ENCODE measurements at places on chromosomes 5 and 9.

GRCh38 chr5:167863883-167864282 lies 427.6 kb upstream of the WWC1 start:
- no peak for DNase-seq

DNA sequence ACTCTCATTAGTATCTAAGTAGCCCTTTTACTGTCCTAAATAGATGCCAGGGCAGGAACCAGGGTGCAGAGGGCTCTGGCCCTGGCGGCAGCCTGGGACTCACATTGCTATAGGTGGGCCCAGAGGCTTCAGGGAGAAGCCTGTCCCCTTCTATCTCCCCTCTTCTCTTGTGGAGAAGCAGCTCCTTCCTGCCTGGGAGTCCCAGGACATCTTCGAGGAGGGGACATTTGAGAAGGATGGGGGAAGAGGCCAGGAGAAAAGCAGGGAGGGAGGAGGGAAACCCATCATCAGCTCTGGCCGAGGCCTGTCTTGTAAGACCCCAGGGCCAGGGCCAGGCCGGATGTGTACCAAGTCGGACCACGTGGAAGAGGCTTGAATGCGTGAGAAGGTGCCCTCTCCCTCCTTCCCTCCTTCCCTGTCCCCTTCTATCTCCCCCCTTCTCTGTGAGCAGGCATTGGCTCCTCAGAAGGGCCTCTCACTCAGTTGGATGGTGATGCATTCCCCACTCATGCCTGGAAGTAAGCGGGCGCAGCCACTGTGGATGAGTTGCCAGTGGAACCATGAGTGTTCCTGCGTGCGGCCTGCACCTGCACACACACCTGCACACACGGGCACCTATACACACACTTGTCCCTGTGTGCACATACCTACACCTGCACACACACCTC lies 20.7 kb upstream of the LPCAT1 start:
- no peak for DNase-seq

DNA sequence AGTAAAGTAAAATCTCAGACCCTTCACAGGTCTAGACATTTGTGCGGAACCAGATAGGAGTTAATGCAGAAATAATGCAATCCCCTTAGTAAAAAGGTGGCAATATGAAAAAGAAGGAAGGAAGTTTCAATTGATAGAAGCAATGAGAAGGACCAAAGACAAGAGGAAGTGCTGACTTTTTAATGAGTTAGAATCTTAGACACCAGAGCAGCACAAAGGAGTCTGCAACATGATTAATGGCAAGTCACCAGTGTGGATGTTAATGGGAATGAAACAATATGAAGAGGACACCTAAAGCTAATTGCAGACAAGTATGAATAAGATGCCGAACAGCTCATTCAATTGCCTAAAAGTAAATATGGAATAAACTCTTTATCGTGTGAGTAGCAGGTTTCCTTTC lies 50.9 kb downstream of the MEGF9 start:
- peak; percentile 42 for DNase-seq

DNA sequence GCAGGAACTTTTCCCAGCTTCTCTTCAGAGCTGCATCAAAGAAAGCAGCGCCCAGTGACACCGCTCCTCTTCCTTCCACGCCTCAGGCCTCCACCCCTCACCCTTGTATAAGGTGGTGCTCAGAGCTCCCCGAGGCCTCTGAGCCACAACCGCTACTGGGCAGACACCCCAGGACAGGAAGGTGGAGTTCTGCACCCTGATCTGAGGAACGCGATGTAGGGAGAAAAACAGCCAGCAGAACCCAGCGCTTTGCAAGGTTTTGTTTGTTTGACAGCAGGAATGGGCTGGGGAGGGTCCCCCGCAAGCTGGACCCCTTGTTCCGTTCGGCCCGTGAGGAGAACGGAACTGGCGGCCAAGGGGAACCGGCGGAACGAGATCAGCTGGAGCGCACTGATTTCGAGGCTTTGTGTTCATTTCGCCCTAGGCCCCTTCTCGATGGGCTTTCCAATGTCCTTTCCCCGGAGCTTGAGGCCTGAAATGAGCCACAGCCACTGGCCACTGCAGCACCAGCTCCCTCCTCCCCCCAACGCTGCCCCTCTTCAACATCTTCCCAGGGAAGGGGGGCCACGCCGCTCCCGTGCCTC lies 4.1 kb downstream of the EDF1 start:
- no peak for DNase-seq

- no peak for DNase-seq
Observed at GRCh38 chr5:88583471-88583870, 299.5 kb downstream of the MEF2C start.

- DNase-seq: no peak
Observed at GRCh38 chr5:44385291-44385900, 3.8 kb downstream of the FGF10 start.

DNA sequence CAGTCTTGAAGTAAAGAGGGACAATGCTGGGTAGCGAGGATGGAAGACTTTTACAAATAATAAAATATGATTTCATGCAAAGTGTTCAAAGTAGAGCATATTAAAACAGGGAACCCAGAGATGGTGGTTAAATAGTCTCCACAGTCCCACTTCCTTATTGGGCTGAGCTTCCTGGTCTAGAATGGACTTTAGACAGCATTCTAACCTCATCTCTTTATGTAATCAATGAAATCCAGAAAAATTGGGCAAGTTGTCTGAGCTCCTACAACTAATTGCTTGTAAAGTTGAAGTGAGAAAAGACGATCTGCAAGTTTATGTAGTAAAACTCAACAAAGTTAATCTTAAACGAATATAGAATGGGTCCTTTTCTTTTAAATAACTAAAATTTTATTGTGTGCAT lies 328.9 kb downstream of the PJA2 start:
- DNase-seq: no peak

GRCh38 chr5:163534492-163535094 lies 29.2 kb downstream of the MAT2B start:
- no peak for DNase-seq

GRCh38 chr9:113886933-113887332 lies 10.8 kb downstream of the ZNF618 start:
- no peak for DNase-seq

GRCh38 chr9:129253803-129254381 lies 75.8 kb upstream of the IER5L start:
- no peak for DNase-seq

DNA sequence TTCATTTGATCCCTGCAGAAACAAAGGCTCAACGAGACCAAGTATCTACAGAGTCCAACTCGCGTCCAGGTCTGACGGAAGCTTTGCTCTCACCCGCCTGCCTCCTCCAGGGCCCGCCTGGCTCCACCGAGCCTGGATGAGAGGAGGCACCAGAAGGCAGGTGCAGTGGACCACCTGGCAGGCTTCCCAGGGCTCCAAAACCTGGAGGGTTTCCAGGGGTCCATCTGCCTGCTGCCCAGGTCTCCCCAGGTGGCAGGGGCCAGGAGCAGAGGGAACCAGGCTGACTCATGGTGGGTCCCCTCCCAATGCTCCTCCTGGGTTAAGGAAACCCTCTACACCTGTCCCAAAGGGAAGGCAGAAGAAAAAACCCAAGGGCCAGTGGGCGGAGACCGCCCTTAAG lies 59.5 kb downstream of the VAV2 start:
- DNase-seq: no peak

DNA sequence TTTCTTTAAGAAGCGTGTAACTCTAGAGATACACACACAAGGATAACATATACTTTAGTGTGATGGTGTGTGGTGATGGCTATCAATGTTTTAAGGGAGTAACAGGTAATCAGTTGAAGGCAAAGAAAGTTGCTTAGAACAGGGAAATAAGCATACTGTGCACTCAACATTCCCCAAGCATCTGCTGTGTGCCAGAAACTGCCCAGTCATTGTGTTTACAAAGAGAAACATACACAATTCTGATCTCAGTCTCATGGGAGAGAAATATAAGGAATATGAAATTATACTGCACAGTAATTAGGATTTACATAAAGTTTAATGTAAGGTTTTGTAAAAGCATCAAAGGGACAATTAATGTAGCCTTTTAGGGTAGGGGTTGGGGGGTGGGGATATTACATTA lies 224.1 kb upstream of the TYRP1 start:
- DNase-seq: no peak

- no peak for DNase-seq
Observed at GRCh38 chr5:53607886-53608285, 47.4 kb downstream of the NDUFS4 start.

- no peak for DNase-seq
Observed at GRCh38 chr9:123389070-123389469, 33.1 kb downstream of the CRB2 start.

- no peak for DNase-seq
Observed at GRCh38 chr5:32089146-32090000, 84.7 kb downstream of the GOLPH3 start.

- DNase-seq: no peak
Observed at GRCh38 chr5:10525124-10525495, 38.8 kb upstream of the ANKRD33B start.

- no peak for DNase-seq
Observed at GRCh38 chr5:35415309-35415708, 185.0 kb upstream of the PRLR start.

GRCh38 chr5:140153905-140154304 lies 21.1 kb upstream of the CYSTM1 start:
- no peak for DNase-seq

GRCh38 chr9:36598273-36598672 lies 25.6 kb downstream of the MELK start:
- DNase-seq: no peak

DNA sequence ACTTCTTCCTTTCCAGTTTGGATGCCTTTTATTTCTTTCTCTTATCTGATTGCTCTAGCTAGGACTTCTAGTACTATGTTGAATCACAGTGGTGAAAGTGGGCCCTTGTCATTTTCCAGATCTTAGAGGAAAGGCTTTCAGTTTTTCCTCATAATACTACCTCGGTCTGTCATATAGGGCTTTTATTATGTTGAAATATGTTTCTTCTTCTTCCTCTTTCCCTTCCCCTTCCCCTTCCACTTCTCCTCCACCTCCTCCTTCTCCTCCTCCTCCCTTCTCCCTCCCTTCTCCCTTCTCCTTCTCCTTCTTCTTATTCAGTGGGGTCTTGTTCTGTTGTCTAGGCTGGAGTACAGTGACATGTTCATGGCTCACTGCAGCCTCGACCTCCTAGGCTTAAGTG lies 9.2 kb upstream of the TERT start:
- DNase-seq: no peak

GRCh38 chr9:37650873-37651768 lies at the start of gene FRMPD1:
FRMPD1 (plus strand) TSS chr9:37650954; CDS start chr9:37692642, 41,688 bp downstream.
- peak; percentile 17 for DNase-seq

GRCh38 chr5:53820802-53821171 lies 260.3 kb downstream of the NDUFS4 start:
- DNase-seq: no peak

DNA sequence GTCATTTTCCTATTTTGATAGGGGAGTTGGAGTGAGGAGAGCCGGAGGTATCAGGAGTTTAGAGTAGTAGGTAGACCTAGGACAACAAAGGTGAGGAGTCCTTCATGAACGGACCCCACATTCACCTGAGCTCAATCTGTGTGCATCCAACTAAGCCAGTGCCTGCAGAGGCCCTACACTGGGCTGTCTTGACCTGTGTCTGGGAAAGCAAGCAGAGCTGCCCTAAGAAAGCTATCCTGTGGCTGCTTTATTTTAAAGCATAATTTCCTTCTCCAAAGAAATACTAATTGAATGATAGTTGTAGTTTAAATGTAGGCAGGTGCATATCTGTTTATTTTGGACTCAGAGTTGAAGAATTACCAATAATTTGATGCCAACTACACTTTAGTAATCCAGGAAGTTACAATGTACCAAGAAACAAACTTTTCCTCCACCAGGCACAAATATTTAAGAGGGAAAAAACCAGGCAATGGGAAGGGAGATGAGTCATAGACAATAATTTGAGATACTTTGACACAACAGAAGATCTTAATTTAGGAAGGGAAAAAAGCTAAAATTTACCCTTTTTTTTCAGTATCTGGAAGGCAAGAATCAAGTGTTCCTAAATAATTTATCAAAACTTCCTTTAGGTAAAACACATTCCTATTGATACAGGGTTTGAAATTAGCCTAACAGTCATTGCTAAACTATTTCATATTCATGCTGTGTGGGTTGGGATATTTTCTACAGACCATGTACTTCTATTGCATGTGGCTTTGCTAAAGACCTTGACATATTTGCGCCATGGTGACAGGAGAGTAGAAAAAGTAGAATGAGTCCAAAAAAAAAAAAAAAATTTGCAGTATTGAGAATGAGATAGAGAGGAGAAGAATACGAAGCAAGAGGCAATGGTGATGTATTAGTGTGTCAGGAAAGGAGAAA lies 376.6 kb upstream of the TUSC1 start:
- no peak for DNase-seq

GRCh38 chr5:24264547-24264946 lies 380.2 kb downstream of the CDH10 start:
- no peak for DNase-seq

DNA sequence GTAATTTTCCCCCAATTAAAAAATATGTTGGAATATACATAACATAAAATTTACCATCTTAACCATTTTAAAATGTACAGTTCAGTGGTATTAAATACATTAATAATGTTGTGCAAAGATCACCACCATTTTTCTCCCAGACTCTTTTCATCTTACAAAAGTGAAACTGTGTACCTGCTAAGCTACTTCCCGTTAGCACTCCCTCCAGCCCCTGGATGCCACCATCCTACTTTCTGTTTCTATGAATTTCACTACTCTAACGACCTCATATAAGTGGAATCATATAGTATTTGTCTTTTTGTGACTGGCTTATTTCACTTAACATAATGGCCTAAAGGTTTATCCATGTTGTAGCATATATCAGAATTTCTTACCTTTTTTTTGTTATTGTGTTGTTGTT lies 112.9 kb downstream of the HSPA4 start:
- no peak for DNase-seq

DNA sequence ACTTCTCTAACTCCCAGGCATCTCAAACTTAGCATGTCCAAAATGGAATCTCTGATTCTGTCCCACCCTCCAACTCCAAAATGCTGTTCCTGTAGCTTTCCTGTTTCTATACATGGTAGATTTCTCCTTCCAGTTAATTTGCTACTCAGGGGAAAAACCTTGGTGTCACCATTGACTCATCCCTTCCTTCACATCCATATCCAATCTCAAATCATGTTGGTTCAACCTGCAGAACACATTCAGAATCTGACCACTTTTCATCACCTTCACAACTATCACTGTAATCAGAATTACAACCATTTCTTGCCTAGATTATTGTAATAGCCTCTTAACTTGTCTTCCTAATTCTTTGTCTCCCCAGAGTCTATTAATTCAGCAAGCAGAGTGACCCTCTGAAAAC lies 10.8 kb downstream of the RIOK2 start:
- no peak for DNase-seq

DNA sequence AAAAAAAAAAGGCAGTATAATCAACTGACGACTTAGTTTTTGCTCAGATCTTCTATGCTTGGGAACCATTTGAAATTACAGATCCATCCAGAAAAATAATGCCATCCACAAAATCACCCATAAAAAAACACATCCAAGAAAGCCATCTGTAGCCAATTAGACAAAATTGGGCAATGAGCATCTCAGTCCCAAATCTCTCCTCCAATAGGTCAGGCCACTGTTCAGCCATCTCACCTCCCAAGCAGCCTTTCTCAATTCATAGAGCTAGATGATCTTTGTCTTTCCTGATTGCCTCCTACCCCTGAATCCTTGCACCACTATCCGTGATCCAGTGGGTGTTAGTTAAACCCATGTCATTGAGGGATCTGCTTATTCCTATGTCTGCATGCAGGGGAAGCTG lies 139.6 kb downstream of the SCAMP1 start:
- DNase-seq: no peak

- no peak for DNase-seq
Observed at GRCh38 chr9:76176171-76176570, 218.1 kb downstream of the RFK start.
